Stimulated activated CD4-positive, alpha-beta T cell treated with anti-CD3 and anti-CD28 coated beads, Interleukin-15, amount 100 ng/mL, for 24 hours (primary cell): ENCODE measurements at places on chromosomes 1 and 21.

DNA sequence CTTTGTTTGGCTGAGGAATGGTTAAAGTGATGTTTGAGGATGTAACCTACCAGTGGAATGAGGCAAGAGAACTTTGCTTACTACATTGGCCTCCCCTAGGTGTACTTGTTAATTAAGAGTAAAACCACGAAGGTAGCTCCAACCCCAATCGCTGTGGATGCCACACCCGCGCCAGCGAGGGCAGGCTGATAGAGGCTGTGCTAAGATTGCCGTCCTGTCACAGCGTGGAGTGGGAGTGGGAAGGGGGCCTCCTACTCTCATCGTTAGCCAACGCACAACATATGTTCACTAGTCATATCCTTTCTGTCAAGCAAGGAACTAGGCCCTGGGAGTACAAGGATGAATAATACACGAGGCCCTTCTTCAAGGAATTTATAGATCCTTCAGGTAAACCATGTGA is 99.6 kb downstream of the RUNX1 start:
- DNase-seq = peak; percentile 36

- DNase-seq = peak; percentile 92
Observed at GRCh38 chr1:31815752-31816500, at the start of gene SPOCD1. Gene SPOCD1 (minus strand): TSS chr1:31816022. CDS start chr1:31815333, 689 bp downstream.

DNA sequence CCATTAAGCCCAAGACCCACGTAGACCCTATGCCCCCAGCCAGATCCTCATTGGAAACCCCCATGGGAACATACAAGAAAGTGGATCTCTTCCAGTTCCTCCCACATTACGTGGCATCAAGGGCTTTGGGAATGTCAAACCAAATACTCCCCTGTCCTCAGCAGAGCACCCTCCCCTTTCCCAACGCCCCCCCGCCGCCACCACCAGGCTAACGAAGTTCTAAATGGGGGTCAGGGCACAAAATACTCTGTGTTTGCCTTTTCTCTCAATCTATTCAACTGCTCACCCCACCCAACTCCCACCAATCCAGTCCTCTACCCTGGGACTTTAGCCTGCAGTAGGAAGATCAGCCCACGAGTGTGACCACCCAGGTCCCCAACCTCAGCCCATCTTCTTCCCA is 24.5 kb downstream of the NEK2 start:
- no peak for DNase-seq

DNA sequence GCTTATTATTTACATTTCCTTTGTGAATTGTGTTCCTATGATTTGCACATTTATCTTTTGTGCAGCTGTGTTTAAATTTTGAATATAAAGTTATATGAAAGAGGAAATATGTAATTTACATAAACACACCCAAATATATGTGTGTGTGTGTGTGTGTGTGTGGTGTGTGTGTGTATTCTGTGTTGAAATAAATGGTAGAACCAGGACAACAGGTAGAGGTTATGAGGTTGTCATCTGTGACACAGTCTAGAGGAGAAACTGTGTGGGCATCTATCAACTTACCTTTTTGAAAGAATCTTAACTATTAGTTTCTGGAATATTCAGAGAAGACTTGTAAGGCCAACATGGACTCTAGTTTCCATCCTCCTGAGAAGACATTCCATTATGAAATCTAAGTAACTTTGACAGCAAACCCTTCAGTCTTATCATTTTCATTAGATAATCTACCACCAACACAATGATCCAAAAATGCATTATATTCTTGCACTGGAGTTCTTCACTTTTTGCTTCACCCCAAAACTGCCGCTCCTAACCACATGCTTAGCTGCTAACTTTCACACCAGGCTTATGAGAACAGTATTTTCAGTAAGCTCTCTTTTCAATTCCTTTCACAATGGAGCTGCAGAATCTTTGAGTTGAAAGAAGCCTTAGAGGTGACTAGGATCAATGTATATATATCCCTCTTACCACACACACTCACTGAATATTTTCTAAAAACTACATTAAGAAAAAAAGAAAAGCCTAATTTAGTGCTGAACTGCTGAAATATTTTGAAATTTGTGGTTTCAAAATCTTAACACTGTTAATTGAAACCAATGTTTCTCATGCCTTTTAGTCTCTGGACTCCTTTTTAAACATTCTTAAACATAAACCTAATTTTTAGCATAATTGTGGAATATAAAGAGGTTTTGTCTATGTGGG is 21.8 kb downstream of the PTPRC start:
- no peak for DNase-seq

DNA sequence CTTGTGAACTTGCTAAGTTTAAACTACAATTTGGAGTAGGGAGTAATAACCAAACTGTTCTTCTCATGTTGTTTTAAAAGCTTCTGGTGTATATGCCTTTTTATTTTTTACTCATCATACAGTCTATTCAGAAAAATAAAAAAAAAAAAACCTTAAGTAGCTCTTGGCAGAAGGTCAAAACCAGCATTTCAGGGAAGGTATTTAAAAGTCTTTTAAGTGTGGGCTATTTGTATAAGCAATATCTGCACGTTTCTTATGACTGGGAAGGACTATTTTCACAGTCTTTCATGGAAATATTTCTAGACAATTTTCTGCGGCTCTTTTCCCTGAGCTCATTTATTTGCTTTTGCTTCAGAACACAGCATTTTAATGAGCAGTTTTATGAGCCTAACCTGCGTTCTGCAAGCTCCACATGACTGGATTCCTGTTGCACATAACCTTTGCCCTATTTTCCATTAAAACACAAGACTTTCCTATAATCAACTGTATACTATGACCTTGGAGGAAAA is 60.9 kb upstream of the C1orf105 start:
- no peak for DNase-seq

DNA sequence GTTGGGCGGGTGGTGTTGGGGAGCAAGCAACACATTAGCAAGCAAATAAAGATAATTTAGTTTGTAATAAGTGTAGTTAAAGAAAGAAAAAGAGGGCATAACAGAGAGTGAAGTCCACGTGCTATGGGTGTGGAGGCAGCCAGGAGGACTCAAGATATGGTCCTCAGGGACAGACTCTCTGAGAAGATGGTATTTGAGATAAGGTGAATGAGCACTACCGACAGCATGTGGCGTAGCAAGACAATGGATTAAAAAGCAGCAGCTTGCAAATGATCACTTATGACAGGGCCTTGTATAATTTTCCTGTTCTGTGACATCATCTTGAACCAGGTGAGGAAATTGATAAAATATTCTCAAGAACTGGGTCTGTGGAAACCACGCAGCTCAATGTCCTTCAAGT is 487.8 kb downstream of the PCP4 start:
- DNase-seq = no peak

DNA sequence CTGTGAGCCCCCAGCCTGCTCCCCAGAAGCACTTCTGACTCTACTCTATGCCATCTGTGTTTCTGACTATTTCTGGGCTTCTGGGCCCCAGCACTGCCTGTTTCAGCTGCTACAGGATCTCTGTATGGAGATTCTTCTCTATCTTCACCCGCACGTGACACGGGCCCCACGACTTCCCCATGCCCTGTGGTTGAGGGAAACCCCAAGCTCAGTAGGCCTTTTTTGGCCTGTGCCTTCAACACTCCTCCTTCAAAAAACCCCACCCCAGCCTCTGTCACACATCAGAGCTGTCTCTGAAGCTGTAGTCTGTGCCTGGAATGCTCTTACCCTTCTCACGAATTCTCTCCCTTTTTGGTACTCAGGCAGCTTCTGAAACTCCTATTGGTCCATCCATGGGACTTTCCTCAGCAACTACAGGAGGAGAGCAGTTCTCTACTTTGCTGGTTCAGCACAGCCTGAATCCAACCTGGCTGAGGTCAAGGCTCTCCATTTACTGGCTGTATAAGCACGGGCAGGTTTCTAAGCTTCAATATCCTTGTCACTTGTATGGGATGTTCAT is 2.0 kb upstream of the NID1 start:
- DNase-seq = peak; percentile 80

DNA sequence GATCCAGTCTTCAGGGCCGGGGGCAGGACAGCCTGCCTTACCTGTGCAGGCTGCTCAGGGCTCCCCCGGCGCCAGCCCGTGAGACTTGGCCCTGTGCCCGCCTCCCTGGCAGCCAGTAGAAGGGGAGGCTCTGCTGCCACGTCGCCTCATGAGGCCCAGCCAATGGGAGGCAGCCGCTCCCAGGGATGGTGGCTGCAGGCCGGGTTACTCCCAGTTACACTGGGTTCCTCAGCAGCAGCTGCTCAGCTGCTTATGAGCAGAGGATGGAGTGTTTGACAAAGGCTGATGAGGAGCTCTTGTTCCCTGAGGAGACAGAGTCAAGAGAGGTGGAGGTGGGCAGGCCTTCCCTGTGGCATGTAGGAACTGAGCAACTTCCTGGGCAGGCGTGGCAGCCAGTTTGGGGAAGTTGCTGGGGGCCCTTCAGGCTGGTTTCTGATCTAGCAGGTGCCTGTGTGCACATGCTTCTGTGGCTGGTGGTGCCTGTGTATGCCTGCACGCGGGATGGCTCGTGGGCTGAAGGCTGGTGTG is 5.5 kb downstream of the MFSD2A start:
- DNase-seq = peak; percentile 24

DNA sequence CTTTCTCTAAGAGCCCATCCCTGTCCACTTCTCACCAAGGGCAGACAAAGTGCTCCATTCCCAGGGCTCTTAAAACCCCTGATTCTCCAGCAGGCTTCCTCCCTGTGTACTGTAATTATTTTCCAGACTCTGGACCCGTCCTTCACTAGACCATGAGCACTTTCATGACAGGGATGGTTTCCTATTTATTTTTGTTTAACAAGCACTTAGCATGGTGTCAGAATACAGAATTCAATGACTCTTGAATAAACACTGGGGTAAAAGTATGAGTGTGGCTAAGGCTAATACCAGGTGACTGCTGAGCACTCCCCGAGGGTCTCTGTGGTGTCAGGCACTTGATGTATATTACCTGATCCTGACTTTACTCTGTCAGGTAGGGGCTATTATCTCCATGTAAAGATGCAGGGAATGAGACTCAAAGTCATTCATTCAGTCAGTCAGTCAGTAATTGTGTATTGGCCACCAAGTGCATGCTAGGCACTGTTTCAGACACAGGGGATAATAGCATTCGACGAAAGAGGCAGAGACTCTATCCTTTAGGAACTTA is 47.2 kb downstream of the C1orf21 start:
- no peak for DNase-seq

DNA sequence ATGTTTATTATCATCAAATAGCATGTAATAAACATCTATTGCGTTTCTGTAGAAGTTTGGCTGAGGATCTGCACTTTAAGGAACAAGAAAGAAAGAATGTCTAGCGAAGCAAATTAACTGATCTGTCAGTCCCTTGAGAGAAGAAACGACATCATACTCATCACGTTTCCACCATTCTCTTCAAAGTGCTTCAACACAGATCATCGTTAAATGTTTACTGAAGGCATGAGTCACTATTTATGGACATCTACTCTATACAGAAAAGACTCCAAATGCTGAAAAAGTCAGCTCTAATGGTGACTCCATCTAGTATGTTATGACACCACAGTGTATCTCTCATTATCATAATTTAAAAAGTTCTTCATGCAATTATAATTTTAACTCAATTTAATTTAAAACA is 369.1 kb downstream of the RGS7 start:
- DNase-seq = no peak

DNA sequence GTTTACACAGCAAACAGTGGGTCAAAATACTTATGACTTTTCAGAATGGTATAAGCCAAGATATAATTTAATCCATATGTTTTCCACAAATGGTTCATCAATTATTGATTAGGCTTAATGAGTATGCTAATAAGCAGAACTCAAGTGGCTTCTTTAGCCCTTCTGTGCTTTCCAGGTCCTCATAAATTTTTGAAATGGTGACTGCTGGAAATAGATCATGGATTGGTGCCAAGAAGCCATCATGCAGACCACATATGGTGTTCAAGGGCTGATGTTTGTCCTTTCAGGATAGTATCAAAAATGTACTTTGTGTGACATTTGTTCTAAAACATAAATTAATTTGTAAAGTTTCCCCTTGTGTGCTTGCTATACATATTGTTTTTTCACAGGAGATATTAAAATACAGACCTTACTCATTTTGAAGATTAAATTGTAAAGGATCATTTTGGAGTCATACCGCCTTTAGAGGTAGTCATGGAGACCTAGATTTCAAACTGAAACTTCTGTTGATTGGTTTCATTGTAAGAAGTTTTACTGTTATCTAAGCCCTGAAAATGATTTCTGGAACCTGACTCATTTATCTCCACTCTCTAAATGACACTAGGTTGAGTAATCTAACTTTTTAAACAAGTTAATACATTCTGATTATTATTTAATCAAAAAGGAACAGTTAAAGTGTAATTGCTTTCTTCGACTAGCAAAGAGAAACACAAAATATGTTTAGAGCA is 507.9 kb downstream of the PLA2G4A start:
- DNase-seq = no peak

DNA sequence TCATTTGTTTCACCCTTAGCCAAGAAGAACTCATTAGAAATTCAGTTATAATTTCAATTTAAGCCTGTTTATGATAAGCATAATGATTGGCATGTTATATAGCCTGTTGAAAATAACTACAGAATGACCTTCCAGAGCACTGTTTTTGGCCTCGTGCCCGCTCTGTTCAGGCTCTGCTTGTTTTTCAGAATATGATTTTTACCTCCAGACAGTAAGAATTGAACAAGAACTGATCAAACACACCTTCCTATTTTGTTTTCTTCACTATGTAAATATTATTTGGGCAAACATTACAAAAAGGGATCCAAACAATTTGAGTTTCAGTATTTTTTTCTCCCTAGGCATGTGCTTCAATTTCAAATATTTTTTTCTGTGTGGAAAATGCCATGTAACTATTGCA is 48.1 kb upstream of the ANGPTL1 start:
- no peak for DNase-seq

- DNase-seq = no peak
Observed at GRCh38 chr1:234413990-234414389, 40.7 kb downstream of the COA6 start.

GRCh38 chr1:230237009-230237370 is 170.0 kb downstream of the GALNT2 start:
- no peak for DNase-seq

GRCh38 chr1:63628607-63629006 is 35.4 kb downstream of the PGM1 start:
- DNase-seq = no peak

- no peak for DNase-seq
Observed at GRCh38 chr21:14318578-14318977, 64.4 kb downstream of the HSPA13 start.

GRCh38 chr1:29878501-29878900 is 642.2 kb downstream of the PTPRU start:
- DNase-seq = no peak

DNA sequence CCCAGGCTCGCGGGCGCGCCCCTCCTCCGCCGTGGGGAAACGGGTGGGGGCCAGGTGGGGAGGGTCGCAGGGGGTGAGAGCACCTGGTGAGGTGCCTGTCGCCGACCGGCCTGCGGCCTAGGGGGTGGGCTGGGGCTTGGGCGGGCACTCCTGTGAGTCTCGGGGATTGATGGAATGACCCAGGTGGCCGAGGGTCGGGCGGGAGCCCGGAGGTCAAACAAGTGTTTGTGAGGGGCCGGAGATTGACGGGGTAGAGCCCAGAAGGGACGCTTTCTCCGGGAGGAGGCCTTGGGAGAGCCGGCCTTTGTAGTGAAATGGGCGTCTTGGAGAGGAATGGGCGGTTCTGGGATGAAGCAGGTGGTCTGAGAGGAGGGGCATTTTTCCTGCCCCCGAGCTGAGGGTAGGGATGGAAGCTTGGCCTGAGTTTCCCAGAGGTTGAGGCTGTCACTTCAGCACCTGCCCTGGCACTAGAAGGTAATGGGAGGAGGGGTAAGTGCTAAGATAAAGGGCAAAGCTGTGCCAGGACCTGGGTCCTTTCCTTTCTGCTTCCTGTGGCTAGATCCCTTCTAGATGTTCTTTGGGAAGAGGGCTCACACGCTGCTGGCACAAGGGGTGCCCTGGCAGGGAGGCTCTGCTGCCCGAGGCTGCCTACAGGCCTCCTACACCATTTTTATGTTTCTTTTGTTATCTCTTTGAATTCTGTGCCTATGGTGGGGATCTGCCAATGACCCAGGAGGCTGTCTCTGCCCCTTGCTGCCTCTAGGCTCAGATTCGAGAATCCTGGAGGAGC is 56.1 kb downstream of the NDUFS5 start:
- no peak for DNase-seq
